AG08395 (cell line): ENCODE measurements at places on chromosomes 5 and 9.
A peak's percentile ranks its signal among the peaks of the same experiment; 100 is the strongest.

DNA sequence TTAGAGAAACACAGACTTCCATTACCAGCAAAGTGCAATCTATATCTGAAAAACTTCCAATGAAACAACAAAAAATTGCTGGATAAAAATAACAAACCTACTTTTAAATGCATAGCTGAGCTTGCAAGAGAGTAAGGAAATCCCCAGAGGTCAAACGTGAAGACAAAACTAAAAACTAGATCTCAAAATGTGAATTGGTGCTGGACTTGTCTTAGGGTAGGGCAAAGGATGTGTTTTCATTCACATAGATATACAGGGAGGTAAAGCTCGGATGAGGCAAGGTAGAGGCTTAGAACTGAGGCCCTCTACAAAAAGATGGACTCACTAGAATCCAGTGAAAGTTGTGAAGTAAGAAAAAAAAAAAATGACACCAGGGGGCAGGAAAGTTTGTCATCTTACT is 13.6 kb upstream of the RASA1 start:
- no peak for DNase-seq

DNA sequence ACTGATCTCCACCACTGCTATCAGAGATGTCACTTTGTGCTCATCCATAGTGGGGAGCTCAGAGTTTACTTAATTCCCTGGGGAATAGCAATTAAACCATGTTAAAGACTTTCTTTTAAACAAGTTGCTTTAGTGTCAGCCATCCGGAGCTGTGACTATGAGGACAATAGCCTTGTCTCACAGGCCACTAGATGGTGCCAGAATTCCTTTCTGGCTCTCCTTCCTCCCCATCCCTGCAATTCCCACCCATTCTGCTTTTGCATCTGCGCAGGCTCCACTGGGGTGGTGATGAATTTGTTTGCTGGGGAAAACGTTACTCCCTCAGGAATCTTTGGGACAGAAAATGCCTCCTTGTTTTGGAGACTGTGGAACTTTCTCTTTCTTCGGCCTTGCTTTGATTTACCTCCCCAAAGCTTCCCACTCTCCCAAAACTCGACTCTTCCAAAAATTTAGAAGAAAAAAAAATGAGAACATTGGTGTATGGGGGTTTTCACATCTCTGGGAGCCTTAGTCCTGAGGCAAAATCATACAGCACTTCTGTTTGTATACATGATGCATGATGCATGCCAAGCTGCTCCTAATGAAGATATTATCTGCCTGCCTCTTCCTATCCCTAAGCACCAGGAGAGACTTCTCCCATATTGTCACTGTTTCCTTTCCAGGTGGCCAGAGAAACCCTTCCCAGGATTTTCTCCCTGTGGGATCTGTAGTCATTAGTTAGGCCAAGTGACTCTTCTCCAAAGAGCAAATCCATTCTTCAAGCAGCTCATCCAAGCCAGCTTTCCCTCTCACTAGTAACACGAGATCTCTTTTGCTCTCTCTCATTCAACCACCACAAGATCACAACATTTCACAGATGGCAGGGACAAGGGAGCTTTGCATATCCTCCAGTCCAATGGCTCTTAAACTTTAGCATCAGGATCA is 466.1 kb downstream of the TLR4 start:
- peak; percentile 27 for DNase-seq

- no peak for DNase-seq
Observed at GRCh38 chr9:117021906-117022305, 334.8 kb downstream of the TRIM32 start.

DNA sequence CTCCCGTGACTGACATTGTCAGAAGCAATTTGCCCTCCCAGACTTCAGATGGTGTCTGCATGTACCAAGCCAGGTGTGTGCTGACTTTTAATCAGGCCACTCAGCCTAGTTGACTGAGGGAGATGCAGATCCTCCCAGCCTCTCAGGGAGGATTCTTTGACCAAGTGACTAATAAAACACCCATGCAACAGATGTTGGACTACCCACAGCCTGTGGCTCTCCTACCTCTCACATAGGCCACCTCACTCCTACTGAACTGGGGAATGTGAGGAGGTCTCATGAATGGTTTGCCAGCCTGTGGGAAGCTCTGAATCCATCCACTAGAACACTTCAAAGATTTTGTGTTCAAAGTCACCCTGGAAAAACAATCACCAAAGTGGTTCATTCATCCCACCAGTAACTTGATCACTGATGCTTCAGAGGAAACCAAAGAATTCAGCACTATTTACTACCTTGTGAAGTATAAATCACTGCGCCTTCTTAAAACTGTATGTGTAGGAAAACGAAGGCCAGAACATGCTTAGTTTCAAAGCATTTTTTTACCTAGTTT is 80.1 kb downstream of the ESM1 start:
- DNase-seq = no peak

DNA sequence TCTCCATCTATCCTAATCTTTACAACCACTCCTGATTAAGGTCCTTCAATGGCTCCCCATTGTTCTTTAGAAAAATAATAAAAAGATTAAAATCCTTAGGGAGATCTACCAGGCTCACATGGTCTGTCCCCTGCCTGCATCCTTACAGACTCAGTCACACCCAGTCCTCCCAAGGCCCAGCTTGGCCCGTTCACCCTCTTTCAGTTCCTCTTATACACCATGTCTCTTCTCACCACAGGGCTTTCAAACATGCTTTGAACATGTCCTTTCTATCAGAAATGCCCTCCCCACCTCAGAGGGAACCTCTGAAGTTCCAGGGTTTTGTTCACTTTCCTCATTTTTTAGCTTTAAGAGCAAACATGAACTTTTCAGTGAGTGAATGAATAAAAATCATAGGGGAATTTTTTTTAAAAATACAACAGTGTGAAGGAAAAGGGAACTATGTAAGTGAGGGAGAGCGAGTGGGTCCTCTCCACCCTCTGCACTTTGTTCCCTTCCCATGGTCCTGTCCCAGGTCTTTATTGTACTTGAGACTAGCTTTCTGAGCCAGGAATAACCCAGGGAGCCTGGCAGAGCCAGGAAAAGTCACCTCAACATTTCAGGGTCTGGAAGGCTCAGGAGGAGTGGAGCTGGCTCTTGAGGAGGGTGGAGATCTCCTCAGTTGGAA is 55.3 kb downstream of the TRPC7 start:
- DNase-seq = no peak

- no peak for DNase-seq
Observed at GRCh38 chr9:35618854-35619799, 914 bp upstream of the CD72 start.

GRCh38 chr5:72152545-72152944 is 45.3 kb downstream of the MAP1B start:
- no peak for DNase-seq

DNA sequence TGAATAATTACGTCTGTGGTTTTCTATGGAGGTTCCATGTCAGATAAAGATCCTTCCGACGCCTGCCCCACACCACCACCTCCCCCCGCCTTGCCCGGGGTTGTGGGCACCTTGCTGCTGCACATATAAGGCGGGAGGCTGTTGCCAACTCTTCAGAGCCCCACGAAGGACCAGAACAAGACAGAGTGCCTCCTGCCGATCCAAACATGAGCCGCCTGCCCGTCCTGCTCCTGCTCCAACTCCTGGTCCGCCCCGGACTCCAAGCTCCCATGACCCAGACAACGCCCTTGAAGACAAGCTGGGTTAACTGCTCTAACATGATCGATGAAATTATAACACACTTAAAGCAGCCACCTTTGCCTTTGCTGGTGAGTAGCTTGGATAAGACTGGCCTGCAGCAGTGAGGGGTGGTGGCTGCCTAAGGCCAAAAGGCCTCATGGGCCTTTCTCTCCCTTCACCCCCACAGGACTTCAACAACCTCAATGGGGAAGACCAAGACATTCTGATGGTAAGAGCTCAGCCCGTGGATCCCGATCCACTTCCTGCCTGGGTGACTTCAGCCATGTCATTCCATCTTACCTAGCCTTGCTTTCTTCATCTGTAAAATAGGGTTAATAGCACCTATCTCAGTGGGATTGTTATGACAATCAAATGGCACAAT is at the start of gene IL3:
TSS of gene IL3 (plus strand) at position 155 of the 661 bp plus-strand sequence. CDS start at position 207, 52 bp downstream.
- DNase-seq = no peak

DNA sequence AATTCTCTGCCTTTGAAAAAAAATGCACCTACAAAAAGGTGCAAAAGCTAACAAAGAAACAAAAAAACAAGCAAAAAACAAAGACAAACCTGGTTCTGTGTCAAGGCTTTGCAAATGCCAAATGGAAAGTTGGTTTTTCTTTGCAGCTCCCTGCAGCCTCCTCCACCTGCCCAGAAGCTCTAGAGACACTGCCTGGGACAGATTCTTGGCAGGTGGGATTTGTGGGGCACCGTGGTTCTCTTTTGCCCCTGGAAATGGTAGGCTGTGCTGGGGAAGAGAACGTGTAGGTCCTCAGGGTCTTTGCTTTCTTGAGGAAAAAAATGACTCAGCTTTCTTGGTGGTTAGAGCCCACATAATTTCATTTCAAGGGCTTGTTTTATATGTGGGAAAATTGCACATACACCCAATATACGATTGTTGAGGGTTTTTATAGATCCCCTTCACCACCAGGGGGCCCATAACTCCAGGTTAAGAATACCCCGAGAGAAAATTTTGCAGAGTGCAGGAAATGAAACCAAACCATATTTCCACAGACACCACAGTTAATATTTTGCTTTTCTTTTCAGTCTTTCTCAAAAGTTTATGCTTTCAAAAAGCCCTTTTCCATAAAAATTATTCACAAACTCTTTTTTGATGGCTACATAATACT is 58.7 kb downstream of the NXNL2 start:
- peak; percentile 73 for DNase-seq

- no peak for DNase-seq
Observed at GRCh38 chr5:82470185-82470994, 192.2 kb upstream of the RPS23 start.

- no peak for DNase-seq
Observed at GRCh38 chr5:107219993-107220392, 450.7 kb downstream of the EFNA5 start.

DNA sequence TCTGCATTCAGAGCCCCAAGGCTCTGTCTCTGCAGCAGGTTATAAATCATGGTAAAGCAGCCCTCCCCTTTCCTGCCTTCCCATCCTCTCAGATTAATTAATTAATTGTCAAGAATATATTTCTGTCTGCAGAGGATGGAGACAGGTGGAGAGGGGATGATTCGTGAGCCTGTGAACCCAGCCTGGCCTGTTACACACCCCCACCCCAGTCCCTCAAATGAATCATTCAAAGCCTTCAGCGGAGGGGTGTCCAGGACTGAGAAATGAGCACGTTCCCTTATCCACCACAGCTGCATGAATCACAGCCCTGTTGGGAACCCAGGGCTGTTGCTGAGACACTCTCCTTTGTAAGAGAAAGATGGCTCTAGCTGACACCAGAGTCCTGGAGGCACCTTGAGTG is 56.0 kb downstream of the NIPAL4 start:
- peak; percentile 88 for DNase-seq

GRCh38 chr5:133829786-133830185 is 138.6 kb downstream of the C5orf15 start:
- no peak for DNase-seq

GRCh38 chr5:75051217-75051751 is 1.1 kb downstream of the GCNT4 start:
- DNase-seq = no peak

DNA sequence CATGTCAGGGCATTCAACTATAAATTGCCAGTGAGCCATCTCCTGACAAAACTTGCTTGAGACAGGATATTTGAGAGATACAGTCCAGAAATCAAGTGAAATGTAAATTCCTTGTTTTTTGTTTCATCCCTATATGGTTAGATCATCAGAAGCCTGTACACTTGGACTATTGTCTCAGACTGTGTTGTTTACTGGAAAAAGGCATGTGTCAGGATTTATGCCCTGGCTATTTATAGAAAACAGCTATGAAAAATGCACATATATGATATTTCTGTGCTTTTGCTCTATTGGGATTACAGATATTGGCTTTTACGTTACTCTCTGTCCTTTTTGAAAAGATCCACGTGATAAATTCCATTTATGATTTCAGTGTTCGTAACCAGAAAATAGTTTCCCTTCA is 44.2 kb downstream of the IL31RA start:
- no peak for DNase-seq

- DNase-seq = no peak
Observed at GRCh38 chr9:128175102-128175563, 15.1 kb downstream of the BBLN start.

DNA sequence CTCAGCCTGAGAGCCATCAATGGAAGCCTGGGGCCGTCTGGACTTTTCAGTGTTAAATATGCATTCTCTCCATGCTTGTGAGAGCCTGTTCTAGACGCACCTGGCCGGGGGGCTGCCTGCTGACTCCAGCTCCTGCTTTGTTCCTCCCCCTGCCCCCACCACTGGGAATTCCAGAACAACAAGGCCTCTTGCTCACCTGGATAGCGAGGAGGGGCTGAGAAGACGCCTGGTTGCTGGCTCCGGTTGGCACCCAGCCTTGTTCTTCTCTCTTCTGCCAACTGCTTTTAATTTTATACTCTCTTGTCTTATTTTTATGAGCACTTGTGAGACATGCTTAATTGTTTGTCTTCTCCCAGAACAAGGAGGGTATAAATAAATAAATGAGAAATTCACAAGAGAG is 15.0 kb upstream of the RAPGEF1 start:
- DNase-seq = no peak

DNA sequence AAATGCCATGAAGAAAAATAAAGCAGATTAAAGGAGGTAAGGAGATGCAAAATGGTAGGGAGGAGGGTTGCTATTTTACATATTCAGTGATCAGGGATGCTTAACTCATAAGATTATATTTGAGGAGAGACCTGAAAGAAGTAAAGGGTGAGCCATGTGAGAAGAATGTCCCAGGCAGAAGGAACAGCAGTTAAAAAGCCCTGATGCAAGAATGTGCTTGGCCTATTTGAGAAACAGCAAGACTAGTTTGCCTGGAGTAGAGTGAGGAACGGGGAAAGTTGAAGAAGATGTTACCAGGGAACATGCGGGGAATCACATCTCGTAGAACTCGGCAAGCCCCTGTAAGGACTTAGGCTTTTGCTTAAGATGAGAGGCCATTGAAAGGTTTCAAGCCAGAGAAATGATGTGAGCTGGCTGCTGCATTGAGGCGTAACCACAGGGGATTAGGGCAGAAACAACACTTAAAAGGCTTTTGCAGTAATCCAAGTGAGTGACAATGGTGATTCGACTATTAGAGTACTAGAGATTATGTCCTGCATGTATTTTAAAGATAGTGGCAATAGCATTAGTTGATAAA is 198.7 kb downstream of the VPS13A start:
- DNase-seq = no peak

DNA sequence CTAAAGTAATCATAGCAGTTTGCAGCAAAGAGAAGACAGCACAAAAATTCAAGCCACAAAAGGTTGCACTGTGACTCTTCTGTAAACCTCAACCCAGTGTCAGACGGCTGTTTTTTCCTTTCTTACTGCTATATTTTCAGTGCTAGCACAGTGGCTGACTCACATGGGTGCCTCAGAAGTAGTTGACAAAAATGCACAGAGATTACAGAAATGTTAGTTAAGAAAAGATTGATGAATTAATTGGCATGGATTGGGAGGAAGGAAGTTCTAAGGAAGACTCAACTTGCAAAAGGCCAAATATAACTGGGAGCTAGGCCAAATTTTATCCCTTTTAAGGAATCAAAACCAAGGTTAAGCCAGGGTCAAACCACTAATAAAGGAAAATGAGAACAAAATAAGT is 43.7 kb upstream of the ITGA1 start:
- peak; percentile 34 for DNase-seq

GRCh38 chr5:3391210-3391609 is 204.4 kb upstream of the IRX1 start:
- DNase-seq = no peak

GRCh38 chr9:97773091-97773490 is 76.0 kb upstream of the XPA start:
- DNase-seq = peak; percentile 21
